ENCODE measurements at places on chromosomes 5 and 9.

DNA sequence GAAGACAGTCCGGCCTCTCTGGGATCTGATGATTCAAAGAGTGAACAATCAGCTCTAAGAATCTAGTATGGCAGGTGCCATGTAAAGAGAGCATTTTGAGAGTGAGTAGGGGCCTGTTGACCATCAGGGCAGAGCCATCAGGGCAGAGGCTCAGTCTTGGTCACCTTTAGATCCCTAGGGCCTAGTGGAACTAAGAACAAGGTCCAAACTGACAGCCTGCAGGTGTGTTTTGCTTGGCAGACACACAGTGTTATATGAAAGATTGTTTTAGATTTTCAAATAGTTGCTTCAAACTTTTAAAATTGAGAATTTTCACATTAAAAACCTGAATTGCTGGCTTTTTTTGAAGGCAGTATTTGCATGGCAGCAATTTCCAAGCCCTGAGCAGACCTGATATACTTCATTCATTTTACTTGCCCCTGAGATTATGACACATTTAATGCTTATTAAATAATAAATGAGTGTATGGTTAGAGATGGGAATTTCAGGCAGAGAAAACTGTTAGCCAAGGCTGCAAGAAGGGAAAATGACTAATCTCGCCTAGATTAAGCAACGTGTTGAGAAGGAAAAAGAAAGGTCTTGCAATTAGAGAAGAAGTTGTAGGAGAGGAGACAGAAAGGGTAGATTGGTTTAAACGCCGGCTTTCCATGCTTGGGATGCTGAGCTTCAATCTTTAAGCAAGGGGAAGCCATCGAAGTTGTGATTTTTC, 279.6 kb downstream of the ARRDC3 start:
- no peak for DNase-seq

GRCh38 chr9:137437691-137438590, 3.2 kb downstream of the ENTPD8 start:
- DNase-seq: no peak

GRCh38 chr9:12640016-12640587, 53.1 kb upstream of the TYRP1 start:
- no peak for DNase-seq

GRCh38 chr9:34405719-34406118, 29.0 kb upstream of the MYORG start:
- DNase-seq: no peak

- DNase-seq: no peak
Observed at GRCh38 chr9:4349816-4350418, 50.0 kb upstream of the GLIS3 start.

All from effector memory CD8-positive, alpha-beta T cell (primary cell).